ENCODE measurements at places on chromosomes 13 and 19.

- DNase-seq = no peak
Observed at GRCh38 chr13:67090856-67091255, 139.3 kb downstream of the PCDH9 start.

- no peak for DNase-seq
Observed at GRCh38 chr19:42129399-42130253, 2.6 kb downstream of the POU2F2 start.

DNA sequence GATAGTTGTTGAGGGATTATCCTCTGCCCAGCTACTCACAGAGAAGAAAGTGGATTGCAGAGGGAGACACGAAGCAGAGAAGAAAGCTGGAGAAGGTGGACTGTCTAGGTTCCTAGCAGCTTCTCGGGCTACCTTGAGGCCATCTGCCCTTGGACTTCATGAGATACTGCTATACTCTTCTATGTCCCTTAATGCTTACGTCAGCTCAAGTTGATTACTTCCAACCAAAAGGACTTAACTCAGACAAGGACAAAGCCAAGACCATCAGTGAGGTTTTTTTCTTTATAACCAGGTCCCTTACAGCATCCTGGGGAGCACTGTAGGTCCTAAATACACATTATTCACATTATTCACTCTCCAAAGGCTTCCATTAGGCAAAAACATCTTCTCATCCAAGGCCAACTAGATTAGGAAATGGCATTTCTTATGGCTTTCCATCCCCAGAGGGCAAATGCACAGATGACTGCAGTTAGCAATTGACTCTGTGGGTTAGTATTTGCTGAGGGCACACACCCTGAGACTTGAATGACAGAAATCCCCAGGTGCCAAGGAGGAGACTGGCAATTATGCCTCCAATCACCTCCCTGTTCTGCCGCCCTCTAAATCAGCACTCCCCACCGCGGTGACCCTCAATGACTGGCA lies 4.1 kb upstream of the UBE2L5 start:
- no peak for DNase-seq

- no peak for DNase-seq
Observed at GRCh38 chr19:17520865-17521264, 9.4 kb downstream of the PGLS start.

GRCh38 chr13:23988546-23989122 lies 91.3 kb upstream of the C1QTNF9B start:
- DNase-seq = no peak

DNA sequence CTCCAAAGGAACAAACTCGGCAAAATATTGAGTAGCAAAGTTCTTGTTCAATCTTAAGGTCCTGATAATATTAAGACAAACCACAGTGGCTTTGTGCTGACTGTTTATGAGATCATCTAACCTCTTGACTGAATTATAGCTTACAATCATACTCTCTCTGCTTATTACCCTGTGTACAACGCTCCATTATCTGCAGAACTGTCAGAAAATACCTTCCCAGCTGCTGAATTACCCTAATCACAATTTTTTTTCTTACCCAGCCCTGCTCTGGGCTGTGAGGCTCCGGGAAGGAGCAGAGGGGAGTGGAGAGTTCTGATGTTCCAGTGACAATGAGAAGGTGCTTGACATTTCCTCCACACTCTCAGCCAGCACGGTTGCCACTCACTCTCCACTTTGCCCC lies 64.8 kb downstream of the DCT start:
- DNase-seq = no peak

DNA sequence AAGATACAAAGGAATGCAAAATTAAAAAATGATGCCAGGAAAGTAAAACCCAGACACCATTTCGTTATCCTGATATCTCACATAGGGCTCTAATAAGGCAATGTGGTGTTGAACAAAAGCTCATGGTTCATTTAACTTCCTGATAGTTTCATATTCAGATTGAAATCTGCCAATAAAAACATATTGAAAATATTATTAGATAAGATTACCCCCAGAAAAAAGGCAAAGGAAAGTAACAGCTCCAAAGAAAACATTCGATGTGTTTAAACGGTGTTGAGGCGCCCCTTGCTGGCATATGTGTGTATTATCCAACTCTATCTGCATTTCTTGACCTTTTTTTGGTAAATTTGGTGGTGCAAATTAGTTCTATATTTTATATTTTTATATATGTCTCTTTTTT lies 75.9 kb downstream of the ESD start:
- DNase-seq = peak; percentile 42

DNA sequence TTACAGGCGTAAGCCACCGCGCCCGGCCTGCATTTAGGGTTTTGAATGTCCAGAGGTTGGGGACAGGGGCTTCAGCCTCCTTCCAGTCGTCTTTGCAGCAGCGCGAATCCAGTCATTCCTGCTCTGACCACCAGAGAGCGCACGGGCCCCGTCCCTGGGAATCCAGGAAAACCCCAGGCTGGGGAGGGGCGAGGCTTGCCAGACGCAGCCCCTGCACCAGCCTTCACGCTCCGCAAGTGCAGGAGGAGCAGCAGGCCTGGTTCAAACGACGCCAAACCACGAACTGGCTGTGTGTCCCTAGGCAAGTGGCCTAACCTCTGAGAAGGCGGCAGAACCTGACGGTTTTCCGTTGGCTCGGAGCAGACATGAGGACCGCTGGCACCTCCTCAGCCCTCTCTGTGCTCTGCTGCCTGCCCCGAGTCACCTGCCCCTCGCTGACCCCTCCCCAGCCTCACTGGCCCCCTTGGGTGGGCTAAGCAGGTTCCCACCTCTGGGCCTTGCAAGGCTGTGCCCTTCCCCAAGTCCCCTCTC lies 2.0 kb upstream of the RNF126 start:
- peak; percentile 85 for DNase-seq

GRCh38 chr19:37979547-37980082 lies 72.6 kb downstream of the SIPA1L3 start:
- DNase-seq = no peak

GRCh38 chr19:20414120-20414519 lies 151.5 kb downstream of the ZNF737 start:
- DNase-seq = no peak

GRCh38 chr19:58368561-58369360 lies 6.2 kb upstream of the ZNF497 start:
- DNase-seq = no peak

GRCh38 chr19:277581-278165 lies 13.5 kb downstream of the PLPP2 start:
- no peak for DNase-seq

DNA sequence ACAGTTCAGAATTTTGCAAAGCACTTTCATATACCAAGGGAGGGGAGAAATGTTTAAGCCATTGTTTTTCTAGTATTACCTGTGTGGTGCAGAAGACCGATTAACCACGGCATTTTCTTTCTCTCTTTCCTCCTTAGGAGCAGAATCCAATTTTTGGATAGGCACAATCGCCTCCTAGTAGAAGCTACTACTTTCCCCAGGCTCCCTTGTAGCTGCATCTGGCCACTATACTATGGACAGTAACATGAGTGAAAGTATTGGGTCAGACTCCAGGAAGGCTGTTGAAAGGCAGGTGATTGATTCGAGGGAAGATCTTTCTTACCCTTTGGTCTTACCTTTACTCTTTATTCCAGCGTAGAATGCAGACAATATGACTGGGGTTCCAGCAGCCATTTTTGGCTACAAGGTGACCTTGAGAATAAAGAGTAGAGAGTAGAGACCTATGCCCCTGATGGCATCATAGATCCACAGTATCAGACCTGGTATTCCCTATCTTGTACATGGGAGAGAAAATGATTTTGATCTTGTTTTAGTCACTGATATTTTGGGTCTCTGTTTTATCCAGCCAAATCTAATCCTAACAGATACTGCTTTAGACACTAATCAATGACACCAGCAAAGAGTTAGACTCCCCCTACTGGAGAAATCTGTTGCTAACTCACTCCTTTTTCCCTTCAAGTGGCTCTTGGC lies 77.0 kb downstream of the LRRC63 start:
- DNase-seq = no peak

GRCh38 chr19:52343548-52343947 lies 7.5 kb downstream of the ZNF610 start:
- DNase-seq = peak; percentile 35

- DNase-seq = peak; percentile 57
Observed at GRCh38 chr19:56309511-56310185, 5.0 kb downstream of the ZSCAN5A start.

Measured in activated T-cell treated with anti-CD3 and anti-CD28 coated beads, Interleukin-2, amount 50 U/mL, for 1 hour (primary cell).